LoVo (cell line): ENCODE measurements at places on chromosomes 1 and 21.

DNA sequence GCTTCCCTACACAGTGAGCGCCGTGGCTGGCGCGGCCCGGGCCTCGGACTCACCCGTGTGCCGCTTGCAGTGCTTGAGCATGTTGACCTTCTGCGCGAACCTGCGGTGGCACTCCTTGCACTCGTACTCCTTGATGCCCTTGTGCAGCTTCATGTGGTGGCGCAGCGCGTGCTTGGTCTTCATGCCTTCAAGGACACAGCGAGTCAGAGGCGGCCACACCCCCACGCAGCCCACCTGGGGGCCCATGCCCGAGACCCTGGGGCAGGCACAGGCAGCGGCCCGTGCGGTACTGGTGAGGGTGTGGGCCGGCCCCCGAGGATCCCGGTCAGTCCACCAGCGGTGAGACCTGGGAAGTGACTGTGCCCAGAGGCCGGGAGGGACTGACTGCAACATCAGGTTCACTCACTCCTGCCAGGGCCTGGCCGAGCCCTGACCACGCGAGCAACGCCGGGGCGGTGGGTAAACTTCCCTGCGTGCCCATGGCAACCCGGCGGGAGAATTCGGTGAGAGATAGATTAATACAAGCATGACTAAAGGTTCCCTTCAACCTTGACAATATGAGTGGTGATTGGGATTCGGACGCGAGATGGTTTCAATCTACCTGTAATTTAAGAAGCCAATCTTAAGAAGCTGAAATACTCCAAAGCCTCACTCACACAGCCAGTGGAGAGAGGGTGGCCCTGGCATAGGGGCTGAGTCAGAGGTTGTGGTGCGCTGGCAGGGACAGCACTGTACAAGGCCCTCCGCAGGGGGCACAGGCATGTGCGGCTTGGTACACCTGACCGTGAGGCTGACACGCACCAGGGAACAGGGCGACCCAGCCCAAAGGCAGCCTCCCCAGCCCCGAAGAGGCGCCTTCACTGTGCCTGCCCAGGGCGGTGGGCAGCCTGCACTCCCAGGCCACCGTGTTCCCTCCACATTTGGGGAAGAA lies 49.1 kb upstream of the RIPK4 start:
- no peak for DNase-seq

- no peak for DNase-seq
Measured at GRCh38 chr1:222927031-222927430, 112.2 kb downstream of the DISP1 start.

DNA sequence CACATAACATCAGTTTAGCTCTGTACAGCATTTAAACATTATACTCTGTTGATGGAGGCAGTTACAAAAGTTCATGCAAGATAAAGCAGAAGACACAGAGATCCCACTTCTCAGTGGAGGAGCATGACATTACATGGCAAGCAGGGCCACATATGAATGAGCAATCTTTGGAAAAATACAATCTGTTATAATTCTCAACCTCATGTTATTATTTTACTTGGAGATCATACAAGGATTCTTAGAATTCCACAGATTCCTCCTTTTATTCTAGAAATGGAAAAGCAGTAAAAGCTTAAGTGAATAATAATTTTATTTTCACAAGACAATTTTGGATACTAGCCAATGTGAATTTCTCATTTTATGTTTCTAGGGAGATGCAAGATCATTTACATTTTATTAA lies 66.6 kb downstream of the IFI44 start:
- DNase-seq: no peak

DNA sequence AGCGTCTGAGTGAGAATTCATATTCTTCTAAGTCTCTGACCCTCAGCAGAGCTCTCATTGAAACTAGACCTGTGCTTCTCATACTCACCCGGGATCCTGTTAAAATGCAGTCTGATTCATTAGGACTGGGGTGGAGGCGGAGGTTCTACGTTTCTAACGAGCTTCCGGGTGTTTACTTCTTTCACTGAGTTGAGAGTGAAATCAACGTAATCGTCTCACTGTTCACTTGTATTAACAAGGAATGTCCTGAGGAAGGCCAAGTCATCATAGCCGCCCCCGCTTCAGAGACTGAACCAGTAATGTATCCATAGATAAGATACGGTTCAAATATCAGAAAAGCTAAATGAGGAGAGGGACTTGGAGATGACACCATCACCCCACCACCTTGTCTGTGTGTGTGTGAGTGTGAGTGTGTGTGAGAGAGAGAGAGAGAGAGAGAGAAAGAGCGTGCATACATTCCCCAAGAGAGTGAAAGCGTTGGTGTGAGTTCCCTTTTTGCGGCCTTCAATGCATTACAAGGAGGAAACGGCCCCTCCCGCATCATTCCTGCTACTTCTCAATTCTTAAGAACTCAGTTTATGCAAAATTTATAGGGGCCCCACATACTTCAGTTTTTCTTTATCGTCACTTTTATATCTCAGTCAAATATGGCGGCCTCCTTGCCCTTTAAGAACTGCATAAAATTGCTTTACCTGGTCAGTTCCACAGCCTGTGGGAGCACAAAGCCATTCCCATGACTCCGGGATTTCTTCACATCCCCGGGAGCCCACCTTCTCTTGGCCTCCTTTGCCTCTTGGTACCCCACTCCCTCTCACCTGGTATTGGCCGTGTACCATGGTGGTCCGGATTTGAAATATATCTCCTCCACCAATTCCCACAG lies 19.8 kb downstream of the KMO start:
- no peak for DNase-seq

- no peak for DNase-seq
Measured at GRCh38 chr1:204262506-204263253, 48.9 kb upstream of the GOLT1A start.

DNA sequence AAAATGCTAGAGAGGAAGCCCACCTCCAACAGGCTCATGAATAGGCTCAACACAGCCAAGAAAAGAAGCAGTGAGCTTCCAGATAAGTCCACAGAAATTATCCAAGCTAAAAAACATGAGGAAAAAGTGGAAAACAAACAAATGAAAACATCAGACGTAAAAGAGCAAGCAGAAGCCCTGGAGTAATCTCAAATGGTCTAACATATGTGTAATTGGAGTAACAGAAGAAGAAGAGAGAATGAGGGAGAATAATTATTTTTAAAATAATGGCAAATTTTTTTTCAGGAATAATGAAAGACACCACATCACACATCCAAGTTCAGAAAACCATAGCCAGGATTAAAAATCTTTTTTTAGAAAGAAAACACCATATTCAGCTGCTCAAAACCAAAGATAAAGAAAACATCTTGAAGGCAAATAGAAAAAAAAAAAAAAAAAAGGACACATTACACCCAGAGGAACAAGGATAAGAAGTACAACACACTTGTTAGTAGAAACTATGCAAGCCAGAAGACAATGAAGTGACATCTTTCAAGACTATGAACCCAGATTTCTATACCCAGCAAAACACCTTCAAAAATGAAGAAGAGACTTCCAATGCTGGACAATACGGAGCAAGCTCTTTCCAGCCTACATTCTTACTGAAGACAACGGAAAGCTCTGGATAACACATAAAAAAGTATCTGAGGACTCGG lies 10.6 kb upstream of the SUMO3 start:
- no peak for DNase-seq

DNA sequence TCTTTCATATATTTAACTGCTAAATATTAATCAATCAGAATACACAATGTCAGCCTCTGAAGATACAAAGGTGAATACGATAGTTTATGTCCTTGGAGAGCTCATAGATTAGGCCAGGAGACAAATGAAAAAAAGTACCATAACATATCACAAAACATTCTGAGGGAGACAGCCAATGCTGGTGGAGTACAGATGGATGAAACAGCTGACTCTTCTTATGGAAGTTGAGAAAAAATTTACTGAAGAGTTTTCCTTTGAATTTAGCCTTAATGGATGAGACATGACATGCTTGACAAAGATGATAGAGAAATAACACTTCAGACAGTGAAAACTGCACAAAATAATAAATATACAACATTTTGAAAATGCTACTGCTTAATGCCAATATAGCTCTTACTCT lies 193.5 kb downstream of the PDE4B start:
- no peak for DNase-seq

GRCh38 chr21:46229133-46229922 lies 754 bp upstream of the LSS start:
- DNase-seq: no peak

DNA sequence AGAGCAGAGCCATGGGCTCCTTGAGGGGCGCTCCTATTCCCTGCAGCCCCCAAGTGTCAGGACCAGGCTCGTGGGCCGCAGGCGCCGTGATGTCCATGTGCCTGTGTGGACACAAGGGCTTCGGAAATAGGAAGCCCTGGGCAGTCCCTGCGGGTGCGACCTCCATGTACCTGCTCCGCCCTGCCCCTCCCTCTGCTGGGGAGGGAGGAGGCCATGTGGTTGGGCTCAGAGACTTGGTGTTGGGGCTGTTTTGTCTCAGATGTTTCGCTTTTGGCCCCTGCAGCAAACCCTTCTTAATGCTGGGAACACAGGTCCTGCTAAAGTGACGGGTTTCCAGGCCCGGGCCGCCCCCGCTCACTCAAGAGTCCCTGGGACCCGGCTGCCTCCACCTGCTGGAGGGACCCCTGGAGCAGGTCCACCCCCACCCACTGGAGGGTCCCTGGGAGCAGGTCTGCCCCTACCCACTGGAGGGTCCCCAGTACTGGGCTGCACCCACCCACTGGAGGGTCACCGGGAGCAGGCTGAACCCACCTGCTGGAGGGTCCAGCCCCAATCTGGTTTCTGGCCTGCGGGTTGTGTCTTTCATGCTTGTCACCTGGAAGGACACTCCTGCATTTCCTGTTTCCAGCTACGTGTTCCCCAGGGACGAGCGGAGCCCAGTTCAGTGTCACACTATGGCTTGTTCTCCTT lies 156.5 kb downstream of the PEX14 start:
- DNase-seq: no peak

DNA sequence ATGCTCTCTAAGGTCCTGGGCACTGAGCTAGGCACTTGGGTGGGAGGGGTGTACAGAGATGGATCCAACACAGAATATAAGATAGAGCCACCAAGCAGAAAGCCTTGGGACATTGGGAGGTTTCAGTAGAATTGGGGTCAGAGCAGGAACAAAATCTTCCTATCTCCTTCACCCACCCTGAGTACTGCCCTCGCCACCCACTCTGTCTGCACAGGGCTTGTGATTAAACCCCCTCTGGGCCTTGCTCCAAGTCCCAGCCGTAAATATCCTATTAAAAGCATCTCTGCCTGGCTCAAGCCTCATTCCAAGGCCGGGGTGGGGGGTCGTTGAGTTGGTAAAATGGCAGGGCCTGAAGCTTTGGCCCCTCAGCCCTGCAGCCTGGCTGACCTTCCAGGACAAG lies 166.7 kb downstream of the GRIK3 start:
- DNase-seq: no peak

DNA sequence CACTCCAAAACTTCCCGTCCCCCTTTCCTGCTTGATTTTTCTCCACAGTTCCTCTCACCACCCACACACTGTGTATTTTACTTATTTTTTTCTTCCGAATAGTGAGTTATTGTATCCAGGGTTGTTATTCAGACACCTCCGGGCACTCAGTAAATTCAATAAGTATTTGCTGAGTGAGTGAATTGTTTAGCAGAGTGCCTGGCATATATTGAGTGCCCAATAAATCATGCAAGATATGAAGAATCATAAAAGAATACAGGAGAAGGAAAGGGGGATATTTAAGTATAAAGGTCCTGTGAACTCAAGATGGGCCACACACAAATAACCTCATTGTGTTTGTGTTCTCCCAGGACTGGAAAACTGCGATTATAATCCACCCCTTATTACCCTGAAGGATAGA lies 139.9 kb downstream of the GALNT2 start:
- no peak for DNase-seq

- no peak for DNase-seq
Measured at GRCh38 chr1:70896224-70896623, 151.4 kb downstream of the PTGER3 start.

GRCh38 chr1:6871300-6871972 lies 86.2 kb downstream of the CAMTA1 start:
- DNase-seq: no peak

DNA sequence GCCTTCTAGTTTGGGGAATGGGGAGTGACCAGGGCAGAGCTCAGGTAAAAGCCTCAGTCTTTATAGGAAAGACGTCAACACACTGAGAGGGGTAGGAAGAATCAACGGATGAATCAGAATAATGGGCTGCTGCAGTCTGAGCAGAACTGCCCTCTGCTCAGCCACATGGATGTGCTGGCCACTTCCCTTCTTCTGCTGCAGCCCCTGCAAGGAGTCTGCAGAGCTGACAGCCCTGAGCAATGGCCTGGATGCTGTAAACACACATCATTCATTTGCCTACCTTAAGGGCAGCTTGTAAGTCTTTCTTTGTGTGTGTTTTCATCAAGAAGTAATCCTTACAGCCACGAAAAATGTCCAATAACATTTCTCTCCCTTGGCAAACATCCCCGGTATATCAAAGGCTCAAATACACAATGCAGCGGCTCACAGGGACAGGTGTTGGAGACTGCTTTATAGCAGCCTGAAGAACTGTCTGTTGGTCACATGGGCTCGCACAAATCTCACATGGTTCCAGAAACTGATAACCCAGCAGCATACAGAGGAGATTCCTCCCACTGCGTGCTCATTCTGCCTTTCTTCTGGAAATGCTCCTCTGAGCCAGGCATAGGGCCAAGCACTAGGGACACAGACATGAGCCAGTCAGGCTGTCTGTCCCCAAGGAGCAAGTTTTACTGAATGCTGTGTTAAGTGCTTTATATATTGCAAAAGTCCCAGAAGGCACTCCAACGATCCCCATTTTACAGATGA lies 110.1 kb downstream of the HMGB4 start:
- DNase-seq: no peak

- no peak for DNase-seq
Measured at GRCh38 chr1:178634445-178634844, 90.6 kb upstream of the RALGPS2 start.

DNA sequence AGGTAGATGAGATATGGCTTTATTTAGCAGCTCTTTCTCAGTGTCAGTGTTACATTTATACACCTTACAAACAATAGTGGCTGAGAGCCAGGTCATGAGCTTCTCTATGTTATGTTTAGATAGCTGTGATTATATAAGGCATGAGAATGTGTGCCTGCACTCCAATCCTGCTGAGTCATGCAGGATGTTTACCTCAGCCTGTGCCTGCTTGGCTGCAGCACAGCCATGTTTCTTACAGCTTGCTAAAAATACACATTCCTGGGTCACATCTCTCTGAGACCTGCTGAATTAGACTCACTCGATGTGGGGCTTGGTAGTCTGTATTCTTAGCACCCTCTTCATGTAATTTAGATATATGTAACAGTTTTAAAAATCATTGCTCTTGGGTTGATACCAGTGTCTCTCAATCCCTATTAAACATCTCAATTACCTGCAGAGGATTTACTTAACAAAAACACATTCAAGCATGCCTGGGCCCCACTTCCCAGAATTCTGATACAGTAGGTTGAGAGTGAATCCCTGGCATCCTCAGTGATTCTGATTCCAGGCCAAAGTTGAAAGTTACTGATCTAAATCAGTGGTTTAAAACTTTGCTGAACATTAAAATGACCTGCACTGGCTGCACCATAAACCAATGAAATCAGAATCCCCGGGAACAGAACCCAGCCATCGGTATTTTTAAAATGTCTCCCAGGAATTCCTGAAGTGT lies 107.5 kb downstream of the GDAP2 start:
- no peak for DNase-seq

GRCh38 chr1:67771749-67772148 lies 61.5 kb downstream of the GNG12 start:
- DNase-seq: no peak
